ENCODE measurements at places on chromosomes 7 and 10. TPM values are rescaled to one million over a fixed set of nuclear protein-coding genes. Genes with fewer than 3 reads are reported as not detected.

DNA sequence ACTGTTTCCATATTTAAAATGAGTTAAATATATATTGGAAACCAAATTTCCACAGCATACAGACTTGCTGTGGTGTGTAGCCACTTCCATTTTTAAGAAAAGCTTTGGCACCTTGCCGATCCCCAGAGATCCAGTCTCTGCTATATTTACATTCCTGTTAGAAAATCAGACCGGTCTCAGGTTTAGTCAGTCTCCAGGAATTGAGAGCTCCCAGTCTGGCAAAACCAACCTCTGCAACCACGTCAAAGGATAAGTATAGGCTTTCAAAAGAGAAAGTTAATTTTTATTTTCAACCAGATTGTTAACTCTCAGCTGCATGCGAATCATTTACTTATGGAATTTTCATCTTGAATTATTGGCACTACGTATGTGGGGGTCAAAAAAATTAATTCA lies 28.2 kb downstream of the PUS7 start:
- H3K27me3 ChIP-seq = no peaks in the 10 kb centered on the region
- H3K27ac ChIP-seq = peak overlapping the region; percentile 73
- H3K4me3 ChIP-seq = no peak overlapping the region

DNA sequence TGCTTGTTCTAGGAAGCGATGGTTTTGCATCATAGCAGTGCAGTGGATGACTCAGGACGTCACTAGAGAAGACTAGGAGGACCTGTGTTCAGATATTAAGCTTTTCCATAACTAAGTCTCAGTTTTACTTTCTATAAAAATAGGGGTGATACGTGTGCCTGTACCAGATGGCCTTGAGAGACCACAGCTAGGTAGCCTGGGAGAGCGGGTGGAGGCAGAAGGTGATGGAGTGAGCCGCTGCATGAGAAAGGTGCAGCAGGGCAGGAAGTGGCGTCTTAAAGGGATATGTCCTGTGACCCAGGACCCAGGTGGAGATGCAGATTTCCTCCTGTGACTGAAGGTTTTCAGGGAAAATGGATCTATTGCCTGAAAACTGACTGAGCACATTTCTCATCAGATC lies 304.9 kb downstream of the CDC14C start:
- no peaks in the 10 kb centered on the region for H3K27me3 ChIP-seq
- no peak overlapping the region for H3K4me3 ChIP-seq
- no peaks in the 10 kb centered on the region for H3K4me1 ChIP-seq
- no peak for DNase-seq

DNA sequence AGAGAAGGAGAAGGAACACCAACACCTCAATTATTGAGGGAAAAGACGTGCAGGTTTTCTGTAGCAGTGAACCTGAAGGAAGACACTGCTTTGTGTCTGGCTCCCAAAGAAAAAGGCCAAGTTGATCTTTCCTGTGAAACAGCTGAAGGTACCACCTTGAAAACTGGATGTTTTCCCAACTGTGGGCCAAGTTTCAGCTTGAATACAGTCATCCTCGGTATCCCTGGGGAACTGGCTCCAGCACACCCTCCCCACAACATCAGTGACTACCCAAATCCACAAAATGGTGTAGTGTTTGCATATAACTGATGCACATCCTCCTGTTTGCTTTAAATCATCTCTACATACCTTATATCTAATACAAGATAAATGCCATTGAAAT lies 297.0 kb upstream of the PITRM1 start:
- no peak for DNase-seq
- H3K27ac ChIP-seq = peak overlapping the region; percentile 100
- no peaks in the 10 kb centered on the region for H3K36me3 ChIP-seq

GRCh38 chr7:105581066-105581811 lies at the start of gene EFCAB10:
Gene EFCAB10, minus strand, starts transcription at chr7:105581493. Its CDS starts 30 bp downstream, at chr7:105581463.
- H3K4me1 ChIP-seq = peaks cover 2% of the 10 kb centered on the region
- peak within 1 kb of the TSS; percentile 47 for H3K4me3 ChIP-seq
- DNase-seq = peak; percentile 58
- H3K36me3 ChIP-seq = no peaks in the 10 kb centered on the region
- H3K27ac ChIP-seq = no peak within 1 kb of the TSS
- no peaks in the 10 kb centered on the region for H3K27me3 ChIP-seq

DNA sequence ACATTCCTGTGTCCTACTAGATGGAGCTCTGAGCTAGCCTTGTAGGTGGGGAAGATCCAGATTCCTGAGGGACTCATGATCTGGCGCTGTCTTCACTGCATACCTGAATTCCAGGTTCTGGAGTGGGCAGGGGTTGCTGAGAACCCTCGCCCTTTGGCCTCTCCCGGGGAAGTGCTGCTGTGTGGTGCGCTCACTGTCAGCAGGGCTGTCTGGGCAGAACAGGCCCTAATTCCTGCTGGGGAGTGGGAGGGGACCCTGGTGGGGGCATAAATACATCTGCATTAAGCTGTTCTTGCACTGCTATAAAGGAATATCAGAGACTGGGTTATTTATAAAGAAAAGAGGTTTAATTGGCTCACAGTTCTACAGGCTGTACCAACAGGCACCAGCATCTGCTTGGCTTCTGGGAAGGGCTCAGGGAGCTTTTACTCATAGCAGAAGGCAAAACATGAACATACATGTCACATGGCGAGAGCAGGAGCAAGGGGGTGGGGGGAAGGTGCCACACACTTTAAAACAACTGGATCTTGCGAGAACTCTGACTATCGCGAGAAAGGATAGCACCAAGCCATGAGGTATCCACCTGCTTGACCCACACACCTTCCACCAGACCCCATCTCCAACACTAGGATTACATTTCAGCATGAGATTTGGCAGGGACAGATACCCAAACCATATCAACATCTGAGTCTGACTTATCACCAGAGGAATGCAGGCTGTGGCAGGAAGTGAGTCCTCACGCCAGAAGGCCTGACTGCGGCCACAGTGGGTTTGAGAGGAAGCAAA lies 115.0 kb downstream of the ADCY1 start:
- H3K27me3 ChIP-seq = no peaks in the 10 kb centered on the region
- H3K36me3 ChIP-seq = no peaks in the 10 kb centered on the region
- DNase-seq = peak; percentile 21

- no peak for DNase-seq
- H3K4me1 ChIP-seq = peaks cover 28% of the 10 kb centered on the region
- H3K27me3 ChIP-seq = no peaks in the 10 kb centered on the region
- no peak overlapping the region for H3K4me3 ChIP-seq
- no peak overlapping the region for H3K27ac ChIP-seq
- peaks cover 4% of the 10 kb centered on the region for H3K36me3 ChIP-seq
Measured at GRCh38 chr7:134857958-134858357, 78.5 kb downstream of the CALD1 start.

Gene CYP3A4
- total RNA-seq = not detected

DNA sequence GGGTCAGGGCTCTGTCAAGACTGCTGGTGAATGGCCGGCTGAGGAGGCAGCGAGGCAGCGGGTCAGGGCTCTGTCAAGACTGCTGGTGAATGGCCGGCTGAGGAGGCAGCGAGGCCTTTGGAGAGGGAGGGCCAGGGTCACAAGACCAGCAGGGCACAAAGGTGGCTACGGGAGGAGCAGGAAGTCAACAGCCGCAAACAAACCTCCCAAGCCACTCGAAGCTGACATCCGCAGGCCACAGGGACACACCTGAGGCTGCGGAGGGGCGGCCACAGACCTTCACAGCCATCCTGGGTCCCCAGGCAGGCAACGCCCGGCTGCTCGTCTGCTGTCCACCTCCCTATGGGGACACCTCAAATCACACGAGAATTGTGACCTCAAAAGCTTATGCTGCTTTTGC lies 8.9 kb upstream of the GPER1 start:
- no peaks in the 10 kb centered on the region for H3K27me3 ChIP-seq
- no peak for DNase-seq
- peaks cover 3% of the 10 kb centered on the region for H3K4me1 ChIP-seq
- H3K4me3 ChIP-seq = no peak overlapping the region
- no peak overlapping the region for H3K27ac ChIP-seq

- no peak overlapping the region for H3K4me3 ChIP-seq
- no peak overlapping the region for H3K27ac ChIP-seq
- peaks cover 26% of the 10 kb centered on the region for H3K36me3 ChIP-seq
- H3K27me3 ChIP-seq = no peaks in the 10 kb centered on the region
Measured at GRCh38 chr7:151010307-151011096, 13.8 kb downstream of the ATG9B start.

Gene NODAL
- not detected for total RNA-seq

DNA sequence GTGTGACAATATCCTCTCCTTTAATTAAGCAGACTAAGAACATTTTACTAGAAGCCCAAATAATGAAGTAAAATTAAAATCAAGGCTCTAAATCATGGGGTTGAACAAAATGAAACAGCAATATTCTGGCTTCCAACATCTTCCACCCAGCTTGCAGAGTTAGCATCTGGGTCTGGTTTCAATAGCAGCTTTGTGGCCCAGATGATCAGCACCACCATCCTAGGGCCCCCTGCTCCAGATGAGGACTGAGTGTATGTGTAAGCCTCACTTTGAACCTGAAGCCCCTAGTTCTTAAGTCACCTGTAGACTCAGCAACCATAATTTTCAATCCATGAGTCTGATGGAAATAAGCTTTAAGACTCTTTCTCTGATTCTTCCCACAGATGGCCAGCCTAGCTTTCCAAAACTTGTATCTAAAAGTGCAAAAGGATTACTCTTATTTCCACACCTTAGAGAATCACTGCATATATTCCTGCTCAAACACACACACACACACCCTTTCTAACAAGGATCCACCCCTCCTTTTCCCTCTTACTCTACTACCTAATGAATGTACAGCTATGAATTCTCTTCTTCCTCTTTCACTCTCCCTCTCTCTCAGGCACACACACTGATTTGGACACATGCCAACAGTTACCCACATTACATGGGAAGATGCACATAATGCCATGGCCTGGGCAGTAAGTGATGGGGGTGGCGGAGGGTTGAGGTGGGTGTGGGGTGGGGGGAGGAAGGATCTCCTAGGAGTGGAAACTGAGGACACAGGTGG lies 3.5 kb downstream of the DENND11 start:
- no peak overlapping the region for H3K27ac ChIP-seq
- DNase-seq = no peak
- H3K4me3 ChIP-seq = no peak overlapping the region
- no peaks in the 10 kb centered on the region for H3K36me3 ChIP-seq
- H3K4me1 ChIP-seq = peaks cover 10% of the 10 kb centered on the region

DNA sequence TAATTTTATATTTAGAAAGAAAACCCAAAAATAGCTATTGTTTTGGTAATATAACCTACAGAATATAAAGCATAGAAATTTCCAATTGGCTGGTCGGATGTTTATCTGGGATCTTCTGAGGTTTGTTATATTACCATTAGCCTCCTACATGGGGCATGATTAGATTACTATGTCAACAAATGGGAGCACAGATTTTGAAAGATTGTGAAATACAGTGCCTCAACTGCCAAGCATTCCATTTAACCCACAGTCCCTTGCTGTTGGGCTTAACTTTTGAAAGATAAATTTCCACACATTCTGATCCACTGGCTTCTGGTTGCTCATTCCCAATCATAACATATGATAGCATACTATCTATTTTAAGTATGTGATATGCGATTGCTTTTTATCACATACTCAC lies 455.4 kb upstream of the C7orf33 start:
- no peaks in the 10 kb centered on the region for H3K36me3 ChIP-seq
- no peaks in the 10 kb centered on the region for H3K4me1 ChIP-seq
- no peak for DNase-seq
- H3K4me3 ChIP-seq = no peak overlapping the region

DNA sequence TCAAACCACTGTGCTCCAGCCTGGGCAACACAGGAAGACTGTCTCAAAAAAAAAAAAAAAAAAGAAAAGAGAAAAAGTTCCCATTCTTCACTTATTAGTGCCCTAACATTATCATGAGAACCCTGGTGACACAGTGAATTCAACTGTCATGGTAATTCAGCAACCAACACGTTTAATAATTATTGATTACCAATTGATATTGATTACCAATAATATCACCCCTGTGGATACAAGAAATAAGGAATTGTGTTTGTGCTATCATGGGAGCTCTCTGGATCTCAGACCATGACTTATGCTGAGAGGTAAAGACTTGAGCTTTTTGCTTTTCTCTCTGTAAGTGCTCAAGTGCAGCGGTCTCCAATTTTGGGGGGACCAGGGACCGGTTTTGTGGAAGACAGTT lies 195.3 kb downstream of the TPST1 start:
- DNase-seq = no peak
- H3K4me1 ChIP-seq = peaks cover 7% of the 10 kb centered on the region
- H3K27me3 ChIP-seq = no peaks in the 10 kb centered on the region
- no peak overlapping the region for H3K27ac ChIP-seq
- no peaks in the 10 kb centered on the region for H3K36me3 ChIP-seq

Gene EIF5AL1
- 0.28 TPM for total RNA-seq

Gene CCL26
- not detected for total RNA-seq

DNA sequence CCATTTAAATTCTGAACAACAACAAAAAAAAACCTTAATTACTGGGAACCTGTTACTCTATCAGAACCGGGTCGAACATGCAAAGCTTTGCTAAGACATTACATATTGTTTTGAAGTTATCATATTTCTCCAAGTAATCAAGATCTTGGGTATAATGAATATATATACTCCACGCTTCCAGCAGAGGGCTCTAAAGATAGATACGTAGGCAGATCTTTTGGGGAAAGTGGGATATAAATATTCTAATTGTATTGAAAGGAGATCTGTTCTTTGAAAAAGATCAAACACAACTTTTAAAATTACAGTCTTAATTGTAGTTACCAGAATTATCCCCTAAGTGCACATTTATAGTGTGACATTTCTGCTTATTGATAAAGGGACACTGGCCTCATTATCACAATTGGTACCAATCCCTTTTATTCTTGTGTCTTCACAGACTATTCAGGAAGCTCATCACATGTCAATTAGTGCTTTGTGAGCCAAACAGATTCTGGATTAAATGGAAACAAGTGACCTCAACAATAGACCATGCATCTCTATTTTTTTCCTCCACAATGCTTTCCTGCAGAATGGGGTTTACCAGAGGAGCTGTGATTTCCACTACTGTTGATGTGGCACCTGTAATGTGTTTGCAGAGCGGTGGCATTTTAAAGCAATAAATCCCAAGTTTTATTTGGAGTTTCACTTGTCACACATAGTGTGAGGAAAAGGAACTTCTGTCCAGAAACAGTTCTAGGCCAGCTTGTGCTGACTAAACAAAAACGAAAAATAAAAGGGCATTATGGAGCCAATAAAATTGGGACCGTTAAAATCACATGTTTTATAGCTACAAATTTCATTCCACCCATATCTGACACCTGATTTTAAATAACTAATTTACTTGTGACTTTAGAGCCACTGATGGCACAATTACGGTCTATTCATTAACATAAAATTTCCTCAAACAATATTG lies 122.4 kb downstream of the CTTNBP2 start:
- no peaks in the 10 kb centered on the region for H3K27me3 ChIP-seq
- no peak overlapping the region for H3K27ac ChIP-seq
- no peak overlapping the region for H3K4me3 ChIP-seq
- no peaks in the 10 kb centered on the region for H3K4me1 ChIP-seq
